ENCODE measurements at places on chromosomes 1 and 21.

- DNase-seq: no peak
Measured at GRCh38 chr1:18175530-18176377, 68.2 kb downstream of the IGSF21 start.

GRCh38 chr21:38139380-38140168 lies 117.2 kb upstream of the KCNJ15 start:
- DNase-seq: peak; percentile 26

DNA sequence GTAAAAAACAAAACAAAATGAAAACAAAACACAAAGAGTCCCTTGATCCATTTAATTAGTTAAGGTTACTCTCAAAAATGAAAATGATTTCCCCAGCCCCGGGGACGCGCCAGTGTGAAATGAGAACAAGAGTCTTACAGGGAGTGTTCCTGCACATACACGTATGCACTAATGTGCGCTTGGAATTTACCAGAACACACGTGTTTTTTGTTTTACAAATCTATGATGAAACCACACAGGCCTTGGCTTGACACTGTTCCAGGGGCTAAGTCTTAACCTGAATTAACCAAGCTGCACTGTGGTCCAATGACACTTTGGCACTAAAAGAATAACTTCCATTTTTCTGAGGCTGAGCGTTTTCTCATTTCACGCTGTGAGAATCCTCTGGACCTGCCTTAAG lies 63.7 kb downstream of the SLC45A1 start:
- DNase-seq: peak; percentile 49

DNA sequence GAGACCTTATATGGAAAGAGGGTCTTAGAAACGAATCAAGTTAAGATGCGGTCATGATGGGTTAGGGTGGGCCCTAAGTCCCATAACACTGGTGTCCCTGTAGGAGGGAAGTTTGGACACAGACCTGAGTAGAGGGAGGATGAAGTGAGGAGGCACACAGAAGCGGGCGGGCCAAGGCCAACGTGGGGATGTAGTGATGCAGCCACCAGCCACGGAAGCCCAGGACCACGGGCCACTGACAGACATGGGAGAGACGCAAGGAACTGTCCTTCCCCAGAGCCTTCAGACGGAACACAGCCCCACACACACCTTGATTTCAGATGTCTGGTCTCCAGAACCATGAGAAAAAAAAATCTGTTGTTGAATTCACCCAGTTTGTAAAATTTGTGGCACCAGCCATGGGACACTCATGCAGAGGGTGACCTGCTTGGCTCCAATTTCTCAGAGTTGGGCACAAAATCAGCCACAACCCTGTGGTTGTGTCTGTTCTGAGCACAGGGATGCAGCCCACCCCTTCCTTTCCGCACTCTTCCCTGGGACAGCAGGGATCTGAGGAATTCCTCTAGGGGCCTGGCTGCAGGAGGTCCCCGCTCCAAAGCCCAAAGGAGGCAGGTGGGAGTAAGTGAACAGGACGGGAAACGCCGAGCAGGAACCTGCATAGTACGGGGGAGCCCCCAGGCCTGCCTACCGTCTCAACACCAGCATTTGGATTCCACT lies 61.1 kb downstream of the RIPK4 start:
- no peak for DNase-seq

DNA sequence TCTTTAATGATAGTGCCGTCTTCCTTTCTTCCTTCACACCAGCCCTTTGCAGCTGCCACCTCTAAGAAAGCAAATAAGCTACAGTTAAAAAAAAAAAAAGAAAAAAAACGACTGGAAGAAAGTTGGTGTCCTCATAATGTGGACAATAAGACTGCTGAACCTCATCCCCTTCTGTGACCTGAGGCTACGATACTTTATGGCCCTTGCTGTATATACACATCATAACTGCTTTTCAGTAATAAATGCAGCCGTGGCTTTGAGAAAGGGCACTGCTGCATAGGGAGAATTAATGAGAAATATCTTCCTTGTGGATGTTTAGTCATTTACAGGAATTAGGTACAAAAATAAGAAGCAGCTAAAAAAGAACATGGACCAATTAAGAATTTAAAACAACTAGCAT lies 333.8 kb upstream of the ADGRL2 start:
- DNase-seq: no peak

DNA sequence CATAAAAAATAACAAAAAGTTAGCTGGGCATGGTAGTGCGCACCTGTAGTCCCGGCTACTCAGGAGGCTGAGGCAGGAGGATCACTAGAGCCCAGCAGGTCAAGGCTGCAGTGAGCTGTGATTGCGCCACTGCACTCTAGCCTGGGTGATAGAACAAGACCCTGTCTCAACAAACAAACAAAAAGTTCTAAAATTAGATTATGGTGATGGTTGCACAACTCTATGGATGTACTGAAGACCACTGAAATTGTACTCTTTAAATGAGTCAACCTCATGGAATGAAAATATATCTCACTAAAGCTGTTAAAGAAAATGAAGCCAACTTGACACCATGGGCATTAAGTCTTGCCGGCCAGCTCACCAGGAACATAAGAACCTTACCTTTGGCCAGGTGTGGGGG lies 9.1 kb downstream of the MRAP start:
- DNase-seq: peak; percentile 17

GRCh38 chr1:223052931-223053330 lies 90.1 kb downstream of the TLR5 start:
- no peak for DNase-seq

GRCh38 chr1:34617321-34618118 lies 137.3 kb upstream of the GJB5 start:
- no peak for DNase-seq

- no peak for DNase-seq
Measured at GRCh38 chr1:22709227-22709626, 1.4 kb upstream of the EPHB2 start.

- no peak for DNase-seq
Measured at GRCh38 chr1:146001709-146002108, 5.3 kb upstream of the TXNIP start.

DNA sequence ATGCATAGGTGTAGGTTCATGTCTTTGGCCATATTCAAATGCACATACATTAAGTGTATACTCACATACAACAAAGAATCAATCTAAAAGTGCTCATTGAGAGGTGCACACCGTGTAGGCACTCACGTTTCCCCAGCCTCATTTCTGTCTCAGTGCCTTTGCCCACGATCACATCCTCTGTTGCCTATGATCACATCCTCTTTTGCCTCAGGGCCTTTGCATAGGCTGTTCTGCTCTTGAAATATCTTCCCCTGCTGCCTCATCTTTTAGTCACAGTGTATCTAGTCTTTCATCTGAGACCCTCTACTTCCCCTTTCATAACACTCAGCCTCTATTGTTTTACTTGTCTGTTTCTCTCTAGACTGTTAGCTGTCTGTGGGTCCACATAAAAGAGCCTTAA lies 69.3 kb downstream of the FOXD2 start:
- DNase-seq: no peak

- DNase-seq: no peak
Measured at GRCh38 chr1:202850593-202851362, 38.2 kb downstream of the RABIF start.

DNA sequence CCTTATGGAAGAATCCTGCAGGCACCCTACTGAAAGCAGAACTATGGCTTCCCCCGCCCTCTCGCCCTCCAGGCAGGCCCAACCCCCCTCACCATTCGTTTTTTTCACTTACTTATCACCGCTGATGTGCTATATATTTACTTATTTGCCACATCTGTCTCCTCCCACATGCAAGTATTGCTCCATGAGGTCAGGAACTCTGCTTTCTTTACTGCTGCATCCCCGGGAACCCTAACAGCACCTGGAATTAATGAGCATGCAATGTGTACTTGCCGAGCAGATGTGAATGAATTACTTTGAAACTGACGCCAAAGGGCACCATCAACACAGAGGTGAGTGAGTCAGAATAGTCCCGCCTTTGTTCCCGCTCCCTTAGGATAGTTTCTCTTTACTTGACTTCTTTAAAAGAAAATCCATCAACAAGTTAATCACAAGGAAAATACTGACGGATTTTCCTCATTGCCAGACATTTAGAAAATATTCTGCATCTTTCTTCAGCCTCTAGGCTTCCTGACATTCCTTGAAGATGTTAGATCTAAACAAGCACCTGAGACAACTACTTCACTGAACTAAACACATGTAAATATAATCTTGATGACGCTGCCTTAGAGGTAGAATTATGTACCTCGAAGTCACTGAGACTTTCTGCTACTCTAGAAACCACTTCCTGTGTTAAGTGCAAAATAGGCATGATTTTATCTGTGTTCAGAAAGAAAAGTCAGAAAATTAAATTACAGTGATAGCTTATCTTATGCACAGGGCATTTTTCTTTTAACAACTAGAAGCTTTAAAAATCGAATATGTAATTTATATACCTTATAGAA lies 17.5 kb upstream of the RAB4A start:
- DNase-seq: peak; percentile 55

DNA sequence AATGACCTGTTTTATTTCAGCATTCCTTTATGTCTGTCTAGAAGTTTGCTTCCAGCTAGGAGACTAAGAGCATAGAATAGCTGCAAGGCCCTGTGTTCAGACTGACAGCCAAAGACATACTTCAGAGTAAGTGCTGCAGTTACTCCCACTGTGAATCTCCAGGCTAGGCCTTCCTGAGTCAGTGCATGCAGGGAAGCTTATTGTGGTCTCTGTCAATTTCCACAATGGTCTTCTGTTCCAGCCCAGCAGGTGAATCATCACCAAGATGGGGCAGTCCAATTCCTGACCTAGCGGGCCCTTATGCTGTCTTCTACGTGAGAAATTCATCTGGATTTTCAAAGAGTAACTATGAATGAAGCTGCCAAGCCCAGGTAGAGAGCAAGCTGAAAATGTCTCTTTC lies 146.3 kb upstream of the C8B start:
- peak; percentile 47 for DNase-seq

DNA sequence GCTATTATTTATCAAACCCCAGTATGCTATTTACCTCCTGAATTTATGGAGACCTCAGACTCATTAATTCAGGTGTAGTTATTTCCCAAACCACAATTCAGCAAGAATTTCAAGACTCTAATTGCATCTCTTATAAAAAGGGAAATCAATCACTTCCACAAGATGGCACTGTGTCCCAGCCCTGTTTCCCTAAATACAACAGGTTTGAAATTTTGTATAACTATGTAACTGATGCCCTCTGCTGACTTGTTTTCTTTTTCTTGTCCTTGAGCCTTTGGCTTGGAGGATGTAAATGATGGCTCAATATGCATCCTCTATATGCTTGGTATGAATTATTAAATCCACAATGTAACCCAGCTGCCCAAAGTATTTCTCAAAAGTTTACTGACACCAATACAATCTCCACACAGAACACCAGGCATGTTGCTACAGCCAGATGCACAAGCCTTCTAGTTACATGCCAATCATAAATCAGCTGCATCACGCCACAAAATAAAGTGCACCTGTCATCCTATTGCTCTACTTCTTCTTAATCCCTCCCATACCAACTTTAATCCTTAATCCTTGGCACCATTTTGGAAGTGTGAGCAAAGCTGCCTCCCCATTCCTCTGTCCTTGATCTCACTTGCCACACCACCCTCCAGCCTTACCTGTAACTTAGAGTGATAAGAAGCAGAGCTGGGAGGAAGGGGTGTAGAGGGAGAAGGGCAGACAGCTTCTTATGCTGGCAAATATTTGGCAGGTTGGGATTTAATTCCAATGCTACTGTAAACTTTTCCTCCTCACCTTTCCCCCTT lies 9.0 kb downstream of the C1orf105 start:
- peak; percentile 70 for DNase-seq

DNA sequence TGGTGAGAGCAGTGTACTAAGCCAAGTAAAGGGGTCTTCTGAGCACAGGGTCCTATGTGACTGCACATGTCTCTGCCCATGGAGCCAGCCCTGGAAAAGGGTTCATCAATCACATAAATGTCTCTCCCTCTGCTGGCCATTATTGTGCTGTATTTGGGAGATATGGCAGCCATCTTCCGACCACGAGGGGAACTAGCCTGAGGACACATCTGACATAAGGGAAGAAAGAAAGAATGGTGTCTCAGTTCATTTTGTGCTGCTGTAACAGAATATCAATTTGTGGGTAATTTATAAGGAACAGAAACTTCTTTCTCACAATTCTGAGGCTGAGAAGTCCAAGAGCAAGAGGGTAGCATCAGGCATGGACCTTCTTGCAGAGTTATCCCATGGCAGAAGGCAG lies 55.1 kb upstream of the GJA5 start:
- no peak for DNase-seq

DNA sequence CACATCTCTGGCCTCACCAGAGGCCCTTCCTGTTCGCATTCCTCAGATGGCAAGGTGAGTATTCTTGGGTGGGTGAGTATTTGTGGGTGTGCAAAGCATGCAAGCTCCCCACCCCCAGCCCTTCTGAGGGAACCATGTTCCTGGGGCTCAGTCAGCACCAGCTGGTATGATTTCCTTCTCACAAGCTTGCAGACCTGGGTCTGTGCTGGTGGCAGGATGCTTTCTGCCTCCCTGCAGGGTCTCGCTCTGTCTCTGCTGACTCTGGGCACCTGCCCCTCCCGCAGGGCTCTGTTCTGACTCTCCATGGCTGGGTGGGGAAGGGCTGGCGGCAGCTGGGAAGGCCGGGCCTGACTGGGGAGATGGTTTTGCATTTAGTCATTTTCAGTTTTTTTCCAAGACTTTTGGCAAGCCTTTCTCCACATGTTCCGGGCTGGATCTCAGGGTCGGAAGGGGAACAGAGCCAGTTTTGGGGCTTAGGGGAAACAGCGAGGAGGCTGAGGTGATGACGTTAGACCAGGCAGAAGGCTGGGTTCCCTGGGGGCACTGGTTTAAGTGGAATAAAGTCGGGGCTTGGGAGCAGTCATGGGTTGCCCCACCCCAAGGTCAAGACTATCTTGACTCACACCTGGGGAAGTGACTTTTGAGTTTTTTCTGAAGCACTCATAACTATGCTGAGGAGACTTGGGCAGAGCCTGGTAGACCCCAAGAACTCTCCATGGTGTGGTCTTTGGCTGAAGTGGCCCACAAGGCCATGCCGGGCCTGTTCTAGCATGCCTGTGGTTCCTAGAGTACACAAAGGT lies 6.2 kb downstream of the RASSF5 start:
- DNase-seq: peak; percentile 91

DNA sequence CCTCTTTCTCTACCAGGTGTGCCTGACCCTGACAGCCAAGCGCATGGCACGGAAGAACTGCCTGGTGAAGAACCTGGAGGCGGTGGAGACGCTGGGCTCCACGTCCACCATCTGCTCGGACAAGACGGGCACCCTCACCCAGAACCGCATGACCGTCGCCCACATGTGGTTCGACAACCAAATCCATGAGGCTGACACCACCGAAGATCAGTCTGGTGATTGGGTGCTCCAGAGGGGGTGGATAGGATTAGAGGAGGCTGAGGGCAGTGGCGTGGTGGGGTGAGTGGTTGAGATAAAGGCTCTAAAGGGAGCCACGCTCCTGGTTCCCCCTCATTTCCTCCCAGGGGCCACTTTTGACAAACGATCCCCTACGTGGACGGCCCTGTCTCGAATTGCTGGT lies 13.1 kb downstream of the ATP1A2 start:
- no peak for DNase-seq

Data from fibroblast of skin of abdomen (primary cell).